ENCODE measurements at places on chromosomes 4 and X.

DNA sequence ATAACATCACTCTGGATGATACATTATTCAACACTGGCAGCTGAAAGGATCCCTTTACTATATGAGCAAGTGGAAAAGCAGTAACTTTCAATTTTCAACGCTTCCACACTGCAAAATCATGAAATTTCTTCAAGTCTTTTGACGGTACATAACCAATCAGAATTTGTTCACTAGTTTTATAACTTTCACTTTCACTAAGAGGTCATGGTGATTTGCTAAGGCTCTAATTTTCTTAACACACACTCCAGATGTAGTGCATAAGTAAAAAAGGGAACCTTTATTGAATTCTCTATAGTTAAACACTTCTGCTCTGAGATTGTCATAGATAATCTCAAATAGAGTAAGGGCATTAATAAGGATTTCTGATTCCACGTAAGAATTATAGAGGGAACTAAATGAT is 4.1 kb downstream of the ARMCX2 start:
- DNase-seq: no peak

GRCh38 chr4:106065018-106065417 is 169.7 kb downstream of the NPNT start:
- no peak for DNase-seq

DNA sequence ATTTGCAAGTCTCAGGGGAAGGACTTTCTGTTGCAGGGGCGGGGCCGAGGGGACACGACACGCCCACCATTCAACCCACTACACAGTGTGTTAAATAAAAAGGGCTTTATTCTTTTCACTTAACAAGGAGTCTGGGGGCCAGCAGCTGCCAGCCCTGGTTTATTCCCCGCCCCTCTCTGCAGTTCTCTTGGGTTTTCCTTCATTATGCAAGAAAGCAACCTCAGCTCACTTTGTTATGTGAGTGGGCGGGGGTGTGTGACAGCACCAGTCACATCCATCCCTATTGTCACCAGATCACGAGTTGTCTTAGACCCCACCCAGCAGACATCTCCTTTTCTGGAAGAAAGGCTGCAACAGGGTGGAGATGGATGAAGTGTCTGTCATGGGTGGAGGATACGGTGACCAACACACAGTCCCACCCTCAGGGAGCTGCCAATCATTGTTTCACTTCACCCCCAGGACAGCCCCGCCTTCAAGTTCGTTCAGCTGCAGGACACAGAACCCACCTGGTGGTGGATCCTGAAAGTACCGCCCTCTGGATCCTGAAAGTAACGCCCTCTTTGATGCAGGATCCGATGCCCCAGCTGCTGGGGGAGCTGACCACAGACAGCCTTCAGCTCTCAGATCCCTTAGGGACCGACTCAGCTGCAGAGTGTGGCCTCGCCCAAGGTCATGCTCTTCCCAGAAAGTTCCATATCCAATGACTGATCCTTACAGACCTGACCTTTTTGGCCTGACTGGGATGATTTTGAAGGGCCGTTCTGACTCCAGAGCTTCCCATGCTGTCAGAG is 79.6 kb downstream of the SMIM20 start:
- DNase-seq: no peak

DNA sequence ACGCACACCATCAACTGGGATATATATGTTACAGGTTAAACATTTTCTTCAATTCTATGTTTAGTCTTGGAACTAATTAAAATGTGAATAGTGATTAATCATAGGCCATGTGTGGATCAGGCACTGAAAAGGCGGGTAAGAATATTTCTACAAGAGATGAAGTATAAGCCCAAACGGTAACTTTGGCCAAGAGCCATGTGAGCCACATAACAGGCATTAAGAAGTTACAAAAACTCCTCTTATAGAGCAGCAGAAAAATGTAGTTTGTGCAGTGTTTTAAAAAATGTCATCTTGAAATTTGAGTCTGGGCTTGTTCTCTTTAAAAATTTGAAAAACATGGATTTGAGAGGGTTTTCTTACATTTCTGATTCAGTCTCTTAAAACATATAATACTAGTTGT is 521.8 kb upstream of the DIPK2B start:
- no peak for DNase-seq

- no peak for DNase-seq
Observed at GRCh38 chr4:92791871-92792440, 488.2 kb downstream of the GRID2 start.

GRCh38 chrX:567891-568290 is 62.7 kb upstream of the SHOX start:
- DNase-seq: no peak

All from vagina (tissue), 2 donors.